Endothelial cell (in vitro differentiated cells): ENCODE measurements at places on chromosomes 6 and 20. TPM values are rescaled to one million over a fixed set of nuclear protein-coding genes. Genes with fewer than 3 reads are reported as not detected.

DNA sequence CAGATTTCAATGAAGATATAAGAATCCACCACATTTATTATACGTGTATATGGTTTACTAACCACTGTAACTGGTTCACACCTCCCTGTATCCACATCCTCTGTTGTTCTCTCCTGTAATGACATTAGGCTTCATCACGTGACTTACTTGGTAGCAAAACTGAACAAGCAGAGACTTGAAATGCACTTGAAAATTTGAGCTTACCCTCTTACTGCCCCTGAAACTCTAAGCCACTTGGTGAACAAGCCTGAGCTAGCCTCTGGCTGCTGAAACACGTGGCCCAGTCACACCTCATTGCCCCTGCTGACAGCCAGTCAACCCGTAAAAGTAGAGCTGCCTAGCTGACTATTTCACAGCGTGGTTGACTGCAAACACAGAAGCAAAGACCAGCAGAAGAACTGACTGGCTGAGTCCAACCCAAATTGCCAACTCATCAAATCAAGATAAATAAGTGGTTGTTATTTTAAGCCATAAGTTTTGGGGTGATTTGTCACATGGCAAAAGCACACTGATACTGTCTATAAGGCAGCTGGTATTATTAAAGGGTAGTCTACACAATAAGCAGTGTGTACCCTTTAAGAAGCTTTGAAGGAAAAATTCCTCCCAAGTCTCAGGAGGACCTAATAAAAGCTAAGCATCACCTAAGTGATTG lies 109.0 kb downstream of the RALGAPA2 start:
- DNase-seq: no peak

DNA sequence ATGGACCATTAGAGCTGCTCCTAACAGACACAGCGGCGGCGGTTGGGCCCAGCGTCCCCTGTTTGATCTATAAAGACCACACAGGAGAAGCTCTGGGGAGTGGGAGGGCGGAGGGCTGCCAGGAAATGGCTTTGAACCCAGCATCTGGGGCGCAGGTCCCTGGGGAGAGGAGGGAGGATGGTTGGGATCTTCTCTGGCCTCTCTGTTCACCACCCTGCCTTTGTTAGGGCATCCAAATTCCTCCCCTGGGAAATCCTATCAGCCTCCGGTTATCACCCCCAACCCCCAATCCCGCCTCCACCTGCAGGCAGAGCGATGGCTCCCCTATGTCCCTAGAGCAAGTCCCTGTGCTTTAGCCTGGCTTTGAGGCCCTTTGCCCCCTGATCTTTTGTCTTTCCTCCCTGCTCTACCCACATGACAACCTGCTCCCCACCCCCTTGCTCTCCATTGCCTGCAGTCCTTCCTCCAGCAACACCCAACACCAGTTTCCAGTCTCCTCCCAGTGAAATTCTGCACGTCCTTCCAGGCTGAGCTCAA lies 7.1 kb downstream of the XKR7 start:
- no peak for DNase-seq

- no peak for DNase-seq
Observed at GRCh38 chr20:919491-919916, 3.4 kb upstream of the ANGPT4 start.

PRPH2 gene
- 0.15 TPM for total RNA-seq

- DNase-seq: no peak
Observed at GRCh38 chr6:144190593-144190992, 40.3 kb downstream of the STX11 start.

GRCh38 chr20:63964412-63964811 lies 5.3 kb downstream of the ZNF512B start:
- no peak for DNase-seq

CDSN gene
- total RNA-seq: not detected

- DNase-seq: no peak
Observed at GRCh38 chr6:20386218-20386617, 15.5 kb upstream of the E2F3 start.

DNA sequence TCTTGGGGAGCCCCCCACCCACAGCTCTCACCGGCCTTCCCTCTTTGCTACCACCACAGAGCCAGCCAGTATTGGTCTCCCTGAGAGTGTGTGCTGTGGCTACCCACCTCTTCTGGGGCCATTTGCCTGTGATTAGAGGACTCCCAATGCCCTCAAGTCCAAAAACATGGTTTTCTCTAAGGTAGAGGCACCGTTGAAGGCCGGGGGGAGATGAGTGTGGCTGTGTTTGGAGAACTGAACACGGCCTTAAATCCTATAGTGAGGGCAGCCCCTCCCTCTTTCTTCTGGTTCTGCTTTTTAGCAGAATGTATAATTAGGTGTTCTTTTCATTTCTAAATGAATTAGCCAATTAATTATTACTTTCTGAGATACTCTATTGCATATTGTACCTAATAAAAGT lies 2.5 kb downstream of the CCR6 start:
- no peak for DNase-seq

DNA sequence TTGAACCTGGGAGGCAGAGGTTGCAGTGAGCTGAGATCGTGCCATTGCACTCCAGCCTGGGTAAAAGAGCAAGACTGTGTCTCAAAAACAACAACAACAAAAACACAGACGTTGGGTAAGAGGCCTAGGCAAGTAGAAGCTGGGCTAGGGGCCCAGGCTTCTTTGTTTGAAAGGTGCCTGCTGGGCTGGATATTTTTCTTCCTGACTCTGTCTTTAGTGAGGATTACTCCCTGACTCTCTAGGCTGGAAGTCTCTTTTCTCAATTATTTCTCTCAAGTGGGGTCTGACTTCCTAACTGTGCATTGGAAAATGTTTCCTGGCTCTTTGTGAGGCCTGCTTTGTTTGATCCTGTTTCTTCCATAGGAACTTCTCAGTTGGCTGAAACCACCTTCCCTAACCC lies 76.5 kb upstream of the DTNBP1 start:
- no peak for DNase-seq

DNA sequence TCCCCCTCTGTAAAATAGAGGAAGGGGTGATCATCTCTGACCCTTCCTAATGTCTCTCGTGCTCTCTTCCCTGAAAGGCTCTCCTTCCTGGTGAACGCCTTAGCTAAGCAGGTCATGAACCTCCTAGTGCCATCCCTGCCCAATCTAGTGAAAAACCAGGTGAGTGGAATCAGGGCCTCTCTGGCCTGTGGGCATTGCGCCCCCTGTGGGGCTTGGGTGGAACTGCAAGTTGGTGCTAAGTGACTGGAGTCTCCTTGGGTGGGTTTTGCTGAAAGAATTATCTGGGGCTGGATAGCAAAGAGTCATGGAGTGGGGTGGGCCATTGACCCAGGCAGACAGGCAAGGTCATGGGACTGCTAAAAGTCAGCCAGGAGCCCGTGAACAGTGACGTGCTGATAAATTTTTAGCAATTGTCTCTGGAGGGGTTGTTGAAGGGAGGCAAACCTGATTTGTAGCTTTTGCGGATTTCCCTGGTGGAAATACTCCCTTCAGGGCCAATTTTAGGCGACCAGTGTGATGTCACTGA lies 8.9 kb downstream of the BPIFB1 start:
- DNase-seq: peak; percentile 77

BANF2 gene
- not detected for total RNA-seq

DNA sequence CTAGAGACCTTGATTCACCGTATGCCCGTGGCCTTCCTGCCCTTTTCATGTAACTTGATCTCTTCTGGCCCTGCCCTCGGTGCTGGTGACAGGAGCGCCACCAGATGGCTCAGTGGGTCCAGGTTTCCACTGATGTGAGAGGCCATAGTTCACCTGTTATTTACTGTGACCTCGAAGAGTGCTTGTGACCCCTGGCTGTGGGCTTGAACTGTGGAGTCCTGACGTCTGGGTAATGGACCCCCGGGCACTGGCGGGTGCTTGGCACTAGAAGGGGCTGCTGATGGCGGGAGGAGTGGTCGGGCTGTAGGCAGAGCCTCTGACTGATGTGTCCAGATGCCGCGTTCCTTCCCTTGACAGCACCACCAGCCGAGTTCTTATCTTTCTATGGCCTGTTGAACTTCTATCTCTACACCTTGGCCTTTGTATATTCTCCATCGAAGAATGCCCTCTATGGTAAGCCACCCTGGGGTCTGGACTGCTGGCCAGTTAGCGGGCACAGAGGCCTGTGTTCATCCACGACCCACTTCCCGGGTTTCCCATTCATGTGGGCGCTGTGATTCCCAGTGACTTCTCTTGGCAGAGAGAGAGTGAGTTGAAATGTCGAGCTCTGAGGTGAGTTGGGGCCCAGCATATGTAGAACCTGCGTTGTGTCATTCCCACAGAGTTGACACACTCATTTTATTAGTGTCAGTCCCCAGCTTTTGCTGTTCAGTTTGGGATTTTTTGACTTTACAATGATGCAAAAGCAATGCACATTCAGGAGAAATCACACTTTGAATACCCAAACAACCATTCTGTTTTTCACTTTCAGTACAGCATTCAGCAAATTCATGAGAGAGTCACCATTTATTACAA lies 14.9 kb downstream of the DYNLT1 start:
- no peak for DNase-seq

DNA sequence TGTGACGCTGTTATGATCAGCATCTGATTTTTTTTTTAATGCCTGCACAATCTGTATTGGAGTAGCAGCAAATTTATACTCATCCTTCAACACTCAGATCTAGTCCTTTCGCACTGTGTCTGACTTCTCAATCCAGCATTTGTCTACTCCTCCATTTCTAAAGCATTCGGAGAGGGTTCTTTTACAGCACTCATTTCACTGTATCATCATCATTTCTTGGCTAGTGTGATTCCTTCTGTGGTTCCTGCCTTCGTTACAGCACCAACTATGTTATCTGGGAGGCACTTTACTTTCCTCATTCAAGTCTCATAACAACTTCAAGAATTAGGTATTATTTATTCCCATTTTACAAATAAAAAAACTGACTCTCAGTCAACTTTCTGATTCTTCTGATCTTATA lies 18.0 kb downstream of the NUDT3 start:
- no peak for DNase-seq

DNA sequence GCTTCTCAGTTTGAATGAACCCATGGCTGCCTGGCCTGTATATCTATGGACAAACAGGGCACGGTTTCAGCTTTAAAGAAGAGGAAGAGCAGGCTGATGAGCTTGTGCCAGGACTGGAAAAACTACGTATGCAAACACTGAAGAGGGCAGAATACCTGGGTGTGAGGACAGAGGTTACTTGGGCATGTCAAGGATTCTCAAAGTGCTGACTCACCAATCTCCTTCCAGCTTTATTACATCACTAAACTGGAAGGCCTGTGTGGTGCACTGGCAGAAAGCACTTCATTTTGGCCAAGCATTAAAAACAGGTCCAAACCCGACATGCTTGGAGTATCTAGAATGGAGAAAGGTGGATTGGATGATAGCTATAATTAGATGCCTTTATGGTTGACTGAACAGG lies 95.2 kb downstream of the GMPR start:
- DNase-seq: no peak

- DNase-seq: no peak
Observed at GRCh38 chr6:45681860-45682511, 304.3 kb upstream of the SUPT3H start.

PSMF1 gene
- 91.7 TPM for total RNA-seq

GRCh38 chr6:121959501-121959900 lies 440.0 kb upstream of the HSF2 start:
- DNase-seq: no peak

DNA sequence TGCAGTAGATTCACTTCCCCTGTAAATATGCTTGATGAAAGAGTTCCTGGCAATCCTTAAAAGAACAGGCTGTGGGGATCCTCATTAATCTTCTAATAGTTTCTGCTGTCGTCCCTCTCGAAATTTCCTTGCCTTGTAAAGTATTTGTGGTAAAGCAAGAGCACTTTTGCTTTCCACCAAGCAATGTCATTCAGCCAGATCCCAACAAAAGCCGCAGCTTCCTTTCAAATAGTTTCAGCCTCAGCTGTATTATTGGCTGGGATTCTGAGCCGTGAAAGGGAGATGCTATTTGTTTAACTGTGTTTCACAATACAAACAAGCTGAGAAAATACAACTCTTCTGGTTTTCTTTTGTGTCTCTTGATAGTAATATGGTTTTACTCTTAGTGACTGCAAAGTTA lies 48.9 kb upstream of the EPHA7 start:
- DNase-seq: peak; percentile 12

- DNase-seq: peak; percentile 43
Observed at GRCh38 chr20:41617059-41617901, 897 bp downstream of the CHD6 start.

GRCh38 chr20:1225263-1225782 lies 521 bp upstream of the RAD21L1 start:
- no peak for DNase-seq

- DNase-seq: peak; percentile 25
Observed at GRCh38 chr6:32967151-32968091, 973 bp upstream of the BRD2 start.

- no peak for DNase-seq
Observed at GRCh38 chr6:135525594-135525993, 28.1 kb upstream of the AHI1 start.

- peak; percentile 80 for DNase-seq
Observed at GRCh38 chr6:30722280-30723112, 2.3 kb downstream of the TUBB start.

GRCh38 chr20:52754366-52754765 lies 217.8 kb upstream of the TSHZ2 start:
- no peak for DNase-seq

DNA sequence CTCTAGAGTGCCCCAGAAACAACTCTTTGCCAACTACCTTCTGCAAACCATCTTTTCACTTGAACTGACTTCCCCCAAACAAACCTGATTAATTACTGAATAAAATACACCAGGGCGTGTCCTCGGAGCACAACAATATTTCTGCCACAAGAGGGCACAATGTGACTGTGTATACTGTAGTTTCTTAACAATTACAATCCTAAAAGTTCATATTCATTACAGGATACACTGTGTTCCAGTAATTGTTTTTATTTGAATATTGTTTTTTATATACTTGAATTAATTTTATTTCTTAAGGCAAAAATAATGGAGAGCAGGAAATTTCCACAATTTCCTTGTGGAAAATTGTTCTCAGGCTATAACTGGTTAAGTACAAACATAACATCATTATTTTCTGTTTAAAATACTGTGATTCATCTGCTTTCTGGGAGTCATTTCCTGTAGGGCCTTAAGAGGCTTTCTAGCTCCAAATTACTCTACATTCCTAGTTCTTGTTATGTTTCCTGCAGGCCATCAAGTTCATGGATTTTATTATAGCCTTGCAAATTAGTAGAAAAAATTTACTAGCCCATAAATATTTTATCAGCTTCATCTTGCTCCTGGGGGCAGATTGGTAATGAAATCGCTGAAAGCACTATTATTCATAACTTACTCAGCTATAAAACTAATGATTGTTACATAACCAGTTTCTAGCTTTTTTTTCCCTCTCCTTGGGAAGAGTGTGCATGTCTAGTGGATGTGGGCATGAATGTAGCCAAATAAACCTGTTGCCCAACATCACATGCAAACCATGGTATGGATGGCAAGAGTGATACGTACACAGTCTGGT lies 51.9 kb upstream of the SLC22A16 start:
- DNase-seq: peak; percentile 45

- DNase-seq: no peak
Observed at GRCh38 chr6:150276937-150277742, 91.7 kb upstream of the IYD start.

GRCh38 chr6:88499845-88500699 lies 333.9 kb upstream of the CNR1 start:
- DNase-seq: no peak
